Mucosa of descending colon (tissue), 3 donors: ENCODE measurements at places on chromosomes 3 and 15. TPM values are rescaled to one million over a fixed set of nuclear protein-coding genes. Genes with fewer than 3 reads are reported as not detected.

Gene C3orf18
- total RNA-seq = 2.5 TPM

Gene NDUFB5
- 139 TPM for total RNA-seq

Gene LRTM1
- total RNA-seq = not detected

DNA sequence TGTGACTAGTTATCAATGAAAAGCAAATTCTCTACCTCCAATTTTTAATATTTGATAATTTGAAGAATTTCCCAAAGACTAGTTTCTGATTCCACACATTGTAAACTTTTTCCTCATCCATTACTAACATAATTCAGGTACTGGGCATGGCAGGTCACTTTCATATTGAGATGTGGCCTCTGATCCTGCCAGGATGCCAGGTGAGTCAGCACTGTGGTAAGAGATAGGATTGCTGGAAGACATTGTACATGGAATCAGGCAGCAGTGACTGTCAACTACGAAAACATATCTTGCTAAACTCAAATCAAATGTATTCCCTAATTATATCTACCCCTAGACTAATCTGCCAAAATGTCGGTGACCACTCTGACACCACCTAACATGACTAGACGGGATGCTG, 33.2 kb upstream of the POU1F1 start:
- no peak for DNase-seq

GRCh38 chr15:41578736-41579383, 19.8 kb downstream of the TYRO3 start:
- no peak for DNase-seq

Gene RAF1
- 99.7 TPM for total RNA-seq

GRCh38 chr3:64242435-64242834, 17.2 kb upstream of the PRICKLE2 start:
- DNase-seq = no peak

DNA sequence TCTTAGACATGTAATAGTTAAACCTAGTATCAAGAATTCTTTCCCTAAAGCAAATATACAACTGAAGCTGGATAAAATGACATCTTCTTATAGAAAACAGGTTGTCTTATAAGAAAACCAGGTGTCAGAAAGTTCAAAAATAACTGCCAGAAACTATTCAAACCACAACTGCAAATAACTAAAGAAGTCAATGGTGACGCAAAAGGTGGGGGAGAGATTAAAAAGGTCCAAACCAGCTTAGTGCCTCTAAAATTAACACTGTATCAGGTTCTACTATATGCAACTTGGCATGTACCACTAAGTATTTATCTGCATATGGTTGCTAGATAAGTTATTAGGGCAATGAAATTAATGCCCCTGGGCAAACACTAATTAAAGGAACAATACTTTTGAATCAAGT, 136.8 kb downstream of the TBL1XR1 start:
- no peak for DNase-seq

Gene SAMMSON
- not detected for total RNA-seq

DNA sequence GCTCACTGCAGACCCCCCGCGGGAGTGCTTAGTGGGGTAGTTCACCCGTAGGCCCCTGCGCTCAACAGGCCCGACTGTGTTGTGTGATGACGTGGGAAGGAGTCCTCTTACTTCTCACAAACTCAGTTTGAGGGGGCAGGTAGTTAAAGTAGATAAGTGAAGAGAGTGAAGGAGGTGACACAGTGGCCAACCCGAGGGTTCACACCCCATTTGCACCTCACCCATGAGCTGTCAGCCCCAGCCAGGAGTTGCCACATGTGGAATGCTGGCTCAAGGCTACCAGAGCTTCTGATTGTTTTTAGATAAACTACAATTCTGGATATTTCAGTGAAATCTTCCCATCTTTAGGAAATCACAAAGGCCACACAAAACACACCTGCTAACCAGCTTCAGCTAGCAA, 64.1 kb upstream of the ABHD17C start:
- DNase-seq = no peak
